Stimulated activated CD4-positive, alpha-beta T cell treated with anti-CD3 and anti-CD28 coated beads, Interleukin-12 subunit alpha, Interleukin-12 subunit beta, amount 100 ng/mL, for 48 hours (primary cell): ENCODE measurements at places on chromosomes 13 and 19.

DNA sequence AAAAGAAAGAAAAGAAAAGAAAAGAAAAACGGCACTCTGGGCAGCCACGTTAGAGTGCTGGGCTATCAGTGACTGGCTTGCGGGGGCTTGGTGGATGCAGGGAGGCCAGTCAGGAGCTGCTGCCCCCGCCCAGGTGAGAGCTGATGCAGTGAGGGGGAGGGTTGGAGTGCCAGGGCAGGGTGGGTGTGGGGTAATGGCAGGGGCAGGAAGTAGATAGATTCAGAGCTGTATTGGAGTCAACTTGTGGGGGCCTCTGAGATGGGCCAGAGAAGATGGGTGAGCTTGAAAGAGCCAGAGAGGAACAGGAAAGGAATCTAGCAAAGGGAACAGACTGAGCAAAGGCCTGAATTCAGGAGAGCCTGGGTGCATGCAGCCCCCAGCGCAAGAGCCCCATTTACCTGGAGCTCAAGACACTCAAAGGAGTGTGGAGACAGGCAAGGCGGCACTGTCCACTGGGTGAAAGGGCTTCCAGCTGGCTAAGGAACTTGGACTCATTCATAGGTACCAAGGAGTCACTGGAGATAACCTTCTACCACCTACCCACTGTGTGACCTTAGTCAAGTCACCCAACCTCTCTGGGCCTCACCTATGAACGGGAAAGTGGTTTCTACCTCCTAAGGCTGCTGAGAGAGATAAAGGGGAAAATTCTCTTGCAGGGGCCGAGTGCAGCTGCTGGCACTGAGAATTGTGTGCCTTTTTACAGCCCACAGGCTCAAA is 20.2 kb downstream of the VSTM2B start:
- DNase-seq, result no peak

DNA sequence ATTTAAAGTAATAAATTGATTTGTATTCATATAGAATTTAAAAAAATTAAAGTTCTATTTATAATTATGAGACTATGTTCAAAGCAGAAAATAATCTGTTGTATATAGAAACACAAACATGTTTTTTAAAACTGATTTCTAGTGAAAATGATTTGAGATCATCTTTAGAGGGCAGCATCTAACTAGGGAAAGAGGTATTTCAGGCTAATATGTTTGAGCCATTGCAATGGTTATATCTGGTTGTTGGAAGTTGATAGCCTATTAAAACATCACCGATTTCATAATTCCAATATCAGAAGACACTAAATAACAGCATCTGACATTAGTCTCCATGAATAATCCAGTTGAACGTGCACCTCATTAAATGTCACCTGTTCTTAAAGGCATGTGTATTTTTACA is 79.8 kb upstream of the SLITRK6 start:
- DNase-seq, result no peak

DNA sequence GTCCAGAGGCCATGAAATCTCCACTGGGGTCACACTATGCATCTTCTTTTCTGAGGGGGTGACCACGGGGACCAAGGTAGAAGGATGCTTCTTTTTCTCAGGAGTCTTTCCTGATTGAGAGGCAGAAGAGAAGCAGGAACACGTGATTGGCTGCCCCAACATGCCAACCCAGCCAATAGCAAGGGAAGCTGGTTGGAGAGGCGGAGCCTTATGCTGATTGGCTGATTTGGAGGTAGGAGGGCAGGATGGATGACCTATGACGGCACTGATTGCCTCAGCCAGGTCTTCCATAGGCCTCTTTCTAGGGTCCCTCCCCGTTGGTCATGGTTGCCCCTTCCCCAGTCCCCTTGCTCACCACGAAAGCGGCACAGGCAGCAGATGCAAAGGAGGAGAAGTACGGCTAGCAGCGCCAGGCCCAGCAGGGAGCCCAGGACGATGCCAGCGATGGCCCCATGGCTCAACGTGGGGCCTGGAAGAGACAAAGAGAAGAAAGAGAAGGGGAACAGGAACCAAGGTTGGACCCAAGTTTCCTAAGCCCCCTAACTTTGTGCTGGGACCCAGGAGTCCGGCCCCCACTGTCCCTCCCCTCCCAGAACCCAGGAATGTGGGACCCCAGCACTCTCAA is 8.0 kb downstream of the VSIG10L start:
- no peak for DNase-seq

DNA sequence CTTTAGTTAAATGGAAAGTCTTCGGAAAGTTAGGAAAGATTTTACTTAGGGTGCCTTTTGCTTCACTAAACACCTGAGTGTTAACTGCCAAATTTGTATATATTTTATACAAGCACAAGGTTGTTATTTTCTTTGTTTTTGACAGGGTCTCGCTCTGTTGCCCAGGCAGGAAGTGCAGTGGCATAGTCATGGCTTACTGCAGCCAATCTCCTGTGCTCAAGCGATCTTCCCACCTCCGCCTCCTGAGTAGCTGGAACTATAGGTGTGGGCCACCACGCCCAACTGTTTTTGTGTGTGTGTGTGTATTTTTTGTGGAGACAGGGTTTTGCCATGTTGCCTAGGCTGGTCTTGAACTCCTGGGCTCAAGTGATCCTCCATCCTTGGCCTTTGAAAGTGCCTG is 16.2 kb downstream of the KCTD4 start:
- DNase-seq, result no peak

- DNase-seq, result no peak
These were observed 50.5 kb upstream of the IRS2 start for GRCh38 chr13:109836629-109837607.

DNA sequence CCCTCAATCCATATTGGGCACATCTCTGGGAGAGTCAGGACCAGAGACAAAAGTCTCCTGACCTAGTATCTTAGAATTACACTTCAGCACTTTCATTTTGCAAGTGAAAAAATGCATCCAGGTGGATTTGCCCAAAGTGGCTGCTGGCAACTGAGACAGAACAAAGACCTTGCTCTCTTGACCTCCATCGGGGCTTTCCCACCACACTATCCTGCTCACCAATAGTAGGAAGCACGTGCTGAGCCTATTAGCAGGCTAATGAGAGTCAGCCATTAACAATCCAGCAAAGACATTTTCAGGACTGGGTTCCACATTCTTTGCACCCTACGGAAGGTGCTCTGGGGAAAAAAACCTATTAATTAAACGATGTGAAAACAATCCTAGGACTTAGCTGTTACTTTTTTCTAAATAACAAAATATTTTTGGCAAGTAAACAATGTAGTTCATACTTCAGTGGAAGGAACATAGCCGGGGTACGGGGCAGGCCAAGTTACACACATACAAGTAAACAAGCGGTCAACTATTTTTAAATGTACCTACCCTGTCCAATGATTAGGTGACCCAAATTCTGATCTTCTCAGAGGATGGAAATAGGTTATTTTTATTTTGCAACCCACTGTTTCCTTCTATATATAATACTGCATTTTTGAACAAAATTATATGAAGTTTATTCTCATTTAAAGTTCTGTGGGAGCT is 78.6 kb downstream of the CDADC1 start:
- no peak for DNase-seq

- DNase-seq, result peak; percentile 93
These were observed 2.5 kb downstream of the DBP start for GRCh38 chr19:48634424-48635262.

DNA sequence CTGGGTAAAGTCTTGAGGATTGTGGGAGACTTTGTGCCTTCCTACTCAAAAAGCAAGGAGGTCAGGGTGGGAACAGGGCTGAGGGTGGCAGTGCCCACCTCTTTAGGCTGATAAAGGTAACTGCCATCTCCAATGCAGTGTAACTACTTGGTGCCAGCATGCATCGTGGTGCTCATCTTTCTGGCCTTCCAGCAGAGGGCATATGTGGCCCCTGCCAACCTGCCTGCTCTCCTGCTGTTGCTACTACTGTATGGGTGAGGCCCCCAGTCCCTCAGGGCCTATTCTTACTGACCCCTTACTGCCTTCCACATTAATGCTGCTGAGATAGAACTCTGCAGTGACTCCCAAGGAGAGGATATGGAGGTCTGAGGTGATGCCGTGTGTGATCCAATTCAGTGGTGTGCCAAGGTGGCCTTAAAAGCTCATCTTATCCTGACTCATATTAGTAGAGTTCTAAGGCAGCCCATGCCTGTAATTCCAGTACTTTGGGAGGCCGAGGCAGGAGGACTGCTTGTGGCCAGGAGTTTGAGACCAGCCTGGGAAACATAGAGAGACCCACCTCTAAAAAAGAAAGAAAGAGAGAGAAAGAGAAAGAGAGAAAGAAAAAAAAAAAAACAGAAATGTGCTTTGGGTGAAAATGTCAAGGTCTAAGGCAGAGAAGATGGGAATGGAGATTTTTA is 9.7 kb upstream of the ARHGAP45 start:
- DNase-seq, result no peak
